ENCODE measurements at places on chromosomes 5 and 9.
A peak's percentile ranks its signal among the peaks of the same experiment; 100 is the strongest.

- DNase-seq = no peak
Observed at GRCh38 chr9:108681851-108682590, 173.8 kb downstream of the ACTL7B start.

- peak; percentile 25 for DNase-seq
Observed at GRCh38 chr9:95494022-95494415, 22.8 kb downstream of the PTCH1 start.

DNA sequence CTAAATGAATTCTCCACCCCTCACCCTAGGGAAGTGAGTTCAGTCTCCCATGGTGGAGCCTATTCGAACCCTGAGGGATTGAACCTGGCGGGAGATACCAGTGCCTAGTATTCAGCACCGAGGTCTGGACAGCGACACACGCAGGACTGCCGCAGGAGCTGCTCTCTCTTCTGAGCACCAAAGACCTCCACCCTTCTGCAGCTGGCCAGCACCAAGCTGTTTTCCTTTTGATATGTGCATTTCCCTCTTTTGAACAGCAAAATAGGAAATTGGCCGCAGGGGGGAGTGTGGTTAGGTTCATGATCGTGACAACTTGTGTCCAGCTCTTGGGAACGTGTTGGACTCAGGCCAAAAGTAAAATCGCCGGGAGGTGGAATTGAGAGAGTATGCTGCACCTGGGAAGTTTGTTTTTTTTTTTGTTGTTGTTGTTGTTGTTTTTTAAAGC, 1.2 kb upstream of the PCSK1 start:
- peak; percentile 15 for DNase-seq

- no peak for DNase-seq
Observed at GRCh38 chr9:694403-695154, 146.9 kb upstream of the DMRT1 start.

- no peak for DNase-seq
Observed at GRCh38 chr9:126677188-126678084, 63.7 kb downstream of the LMX1B start.

DNA sequence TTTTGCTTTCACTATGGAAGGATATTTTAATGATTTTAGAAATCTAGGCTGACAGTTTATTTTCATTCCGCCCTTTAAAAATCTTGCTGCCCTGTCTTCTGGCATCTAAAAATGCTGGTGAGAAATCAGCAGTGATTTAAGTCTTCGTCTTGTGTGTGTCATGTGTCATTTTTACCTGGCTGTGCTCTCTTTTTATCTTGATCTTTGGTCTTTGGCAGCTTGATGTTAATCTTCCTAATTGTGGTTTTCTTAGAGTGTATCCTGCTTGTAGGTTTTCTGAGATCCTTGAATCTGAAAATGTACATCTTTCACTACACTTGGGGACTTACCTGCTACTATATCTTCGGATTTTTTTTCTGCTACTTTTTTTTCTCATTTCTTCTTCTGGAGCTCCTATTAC, 11.9 kb upstream of the LPCAT1 start:
- DNase-seq = no peak

DNA sequence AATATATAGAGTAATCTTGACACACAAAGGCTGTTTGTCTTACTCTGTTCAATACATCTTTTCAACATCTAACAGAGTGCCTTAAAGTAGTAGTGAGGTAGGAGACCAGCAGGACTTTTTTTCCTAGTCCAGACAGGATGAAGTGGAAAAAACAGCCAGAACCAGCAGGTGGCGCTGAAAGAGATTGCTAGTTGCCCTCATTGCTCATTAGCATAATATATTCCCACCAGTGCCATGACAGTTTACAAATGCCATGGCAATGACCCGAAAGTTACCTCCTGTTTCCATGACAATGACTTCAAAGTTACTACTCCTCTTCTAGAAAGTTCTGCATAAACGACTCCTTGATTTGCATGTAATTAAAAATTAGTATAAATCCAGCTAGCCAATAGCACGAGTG, 387.4 kb downstream of the ACTL7B start:
- DNase-seq = no peak

- no peak for DNase-seq
Observed at GRCh38 chr5:1552521-1553255, 28.9 kb upstream of the LPCAT1 start.

GRCh38 chr9:118595719-118596305, 773.4 kb downstream of the BRINP1 start:
- no peak for DNase-seq

DNA sequence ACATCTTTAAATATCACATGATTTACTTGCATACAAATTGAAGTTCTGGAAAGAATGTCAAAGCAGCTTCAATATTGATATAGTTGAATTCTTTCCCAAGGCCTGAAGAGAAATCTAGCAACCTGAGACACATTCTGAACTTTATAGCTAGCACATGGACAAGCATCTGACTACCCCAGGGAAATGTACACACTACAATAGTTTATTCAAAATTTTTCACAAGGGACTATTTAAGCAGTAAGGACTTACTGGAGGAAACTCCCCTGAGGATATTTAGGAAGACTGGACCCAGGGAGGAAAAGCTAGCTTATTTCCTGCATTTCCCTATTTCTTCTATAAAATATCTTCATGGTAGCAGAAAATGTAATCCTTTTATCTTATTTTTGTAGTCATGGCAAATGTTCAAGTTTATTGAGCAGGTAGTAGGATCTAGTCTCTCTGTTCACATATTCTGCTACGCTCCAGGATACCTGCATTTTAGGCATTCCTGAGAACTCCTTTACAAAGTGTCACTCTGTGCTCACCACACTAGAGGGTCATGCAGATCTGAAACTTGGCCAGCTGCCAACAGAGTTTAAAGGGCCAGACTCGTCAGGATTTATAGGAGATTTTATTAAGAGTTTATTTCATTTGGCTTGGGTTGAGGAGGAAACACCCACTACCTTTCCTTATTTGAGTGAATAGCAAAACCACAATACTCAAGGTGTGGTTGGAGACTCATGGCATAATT, 348.4 kb upstream of the FTMT start:
- no peak for DNase-seq

DNA sequence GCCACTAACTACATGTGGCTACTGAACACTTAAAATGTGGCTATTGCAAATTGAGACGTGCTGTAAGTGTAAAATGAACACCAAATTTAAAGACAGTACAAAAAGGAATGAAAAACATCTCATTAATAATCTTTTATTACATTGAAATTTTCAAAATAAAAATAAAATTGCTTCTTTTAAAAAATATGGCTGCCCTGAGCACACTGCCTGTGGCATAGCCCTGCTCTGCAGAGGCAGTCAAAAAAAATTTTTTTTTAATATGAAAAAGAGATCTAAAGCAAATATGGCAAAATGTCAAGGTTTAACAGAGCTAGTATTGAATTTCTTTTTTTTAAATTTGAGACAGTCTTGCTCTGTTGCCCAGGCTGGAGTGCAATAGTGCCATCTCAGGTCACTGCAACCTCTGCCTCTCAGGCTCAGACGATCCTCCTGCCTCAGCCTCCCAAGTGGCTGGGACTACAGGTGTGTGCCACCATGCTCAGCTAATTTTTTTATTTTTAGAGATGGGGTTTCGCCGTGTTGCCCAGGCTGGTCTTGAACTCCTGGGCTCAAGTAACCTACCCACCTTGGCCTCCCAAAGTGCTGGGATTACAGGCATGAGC, 25.6 kb downstream of the CARNMT1 start:
- no peak for DNase-seq

- DNase-seq = peak; percentile 33
Observed at GRCh38 chr9:132241840-132242620, 80.2 kb downstream of the NTNG2 start.

DNA sequence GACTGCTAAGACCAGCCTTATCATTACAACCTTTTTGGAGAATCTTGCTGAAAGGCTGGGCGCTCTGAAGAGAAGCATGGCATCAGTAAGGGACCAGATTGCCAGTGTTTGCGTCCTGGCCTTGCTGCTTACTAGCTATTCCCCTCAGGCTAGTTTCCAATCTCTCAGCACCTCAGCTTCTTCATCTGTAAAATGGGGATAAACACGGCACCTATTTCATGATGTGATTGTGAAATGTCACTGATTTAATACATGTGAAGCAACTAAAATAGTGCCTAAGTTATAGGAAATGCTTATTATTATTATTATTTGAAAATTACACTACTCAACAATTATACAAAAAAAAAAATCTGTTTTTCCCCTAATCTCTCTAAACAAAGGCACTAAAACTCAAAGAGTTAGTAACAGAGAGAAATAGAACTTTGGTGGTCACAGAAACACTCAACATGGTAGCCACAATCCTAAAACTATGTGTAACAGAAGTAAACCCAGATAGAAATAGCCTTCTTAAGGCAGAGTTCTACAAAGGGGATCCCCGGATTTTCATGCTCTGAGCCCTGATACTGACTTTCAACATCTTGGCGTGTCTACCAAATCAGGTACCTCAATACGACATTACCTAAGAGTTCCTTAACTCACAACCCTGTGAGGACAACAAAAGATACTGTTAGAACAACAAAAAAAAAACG, 62.0 kb downstream of the ENC1 start:
- no peak for DNase-seq

DNA sequence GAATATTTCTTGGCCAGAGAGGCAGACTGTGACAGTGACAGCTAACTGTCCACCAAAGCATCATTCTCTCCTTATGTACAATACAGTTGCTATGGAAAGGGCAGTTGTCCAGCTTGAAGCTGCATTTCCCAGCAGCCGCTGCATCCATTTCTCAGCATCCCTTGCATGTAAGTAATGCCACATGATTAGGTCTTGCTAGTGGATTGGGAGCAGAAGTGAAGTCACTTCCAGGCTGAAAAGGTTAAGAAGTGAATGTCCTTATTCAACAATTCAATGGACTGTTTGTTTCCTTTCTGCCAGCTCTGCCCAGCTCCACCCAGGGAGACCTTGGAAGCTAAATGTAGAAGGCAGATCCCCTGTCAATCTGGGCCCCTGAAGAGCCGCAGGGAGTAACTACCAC, 26.1 kb upstream of the RETREG1 start:
- DNase-seq = no peak

GRCh38 chr5:135482381-135482933, 30.3 kb upstream of the TIFAB start:
- DNase-seq = no peak

DNA sequence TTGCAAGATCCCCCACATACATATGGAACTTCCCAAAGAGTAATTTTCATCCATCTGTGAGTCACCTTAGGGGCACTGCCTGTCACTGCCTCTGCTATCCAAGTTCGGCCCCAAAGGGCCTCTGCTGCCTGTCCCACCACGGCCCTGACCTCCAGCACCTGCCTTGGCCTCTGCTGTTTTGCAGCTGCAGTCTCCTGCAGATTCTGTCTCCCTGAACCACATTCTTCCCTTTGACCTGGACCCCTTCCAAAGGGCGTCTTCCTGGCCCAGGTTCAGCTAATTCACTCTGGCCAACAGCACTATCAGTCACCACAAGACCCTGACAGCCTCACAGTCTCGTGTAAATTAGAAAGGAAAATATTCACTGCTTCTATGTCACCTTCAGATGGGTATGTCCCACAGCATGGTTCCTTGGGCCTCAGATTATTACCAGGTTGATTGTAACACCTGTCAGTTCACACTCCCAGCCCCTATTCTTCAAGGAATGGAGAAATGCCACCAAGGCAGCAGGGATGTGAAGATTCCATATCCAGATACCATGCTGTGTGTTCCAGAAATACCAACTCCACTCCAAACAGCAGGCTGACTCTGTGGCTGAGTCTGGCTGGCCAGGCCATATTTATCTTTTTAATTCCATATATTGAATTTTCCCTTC, 479.3 kb downstream of the ARHGEF28 start:
- no peak for DNase-seq

- peak; percentile 72 for DNase-seq
Observed at GRCh38 chr9:131500939-131501541, 1.7 kb upstream of the POMT1 start.

DNA sequence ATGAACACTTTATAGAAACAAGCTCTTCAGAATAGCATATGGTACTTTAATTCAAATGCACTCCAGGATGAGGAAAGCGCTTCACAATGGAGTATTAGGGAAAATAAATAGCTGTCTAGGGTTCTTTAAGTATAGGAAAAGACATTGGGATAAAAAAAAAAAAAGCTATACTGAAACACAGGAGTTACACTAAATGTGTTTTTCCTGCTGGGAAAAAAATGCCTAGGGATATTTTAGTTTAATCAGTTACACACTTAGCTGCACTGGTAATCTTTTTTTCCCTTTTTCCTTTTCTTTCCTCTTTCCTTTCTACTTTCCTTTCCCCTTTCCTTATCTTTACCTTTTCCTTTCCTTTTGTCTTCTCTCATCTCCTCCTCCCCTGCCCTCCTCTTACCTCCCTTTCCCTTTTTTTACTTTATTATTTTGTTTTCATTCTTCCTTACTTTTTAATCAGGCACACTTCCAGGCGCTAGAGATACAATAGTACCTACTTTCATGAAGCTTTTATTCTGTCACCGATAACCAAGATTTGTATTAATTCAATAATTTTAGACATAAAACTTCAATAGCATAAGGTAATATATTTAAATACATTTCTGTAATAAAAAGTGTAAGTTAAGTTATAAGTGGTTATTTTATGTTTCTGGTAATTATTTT, 758.7 kb downstream of the CDH18 start:
- DNase-seq = no peak

DNA sequence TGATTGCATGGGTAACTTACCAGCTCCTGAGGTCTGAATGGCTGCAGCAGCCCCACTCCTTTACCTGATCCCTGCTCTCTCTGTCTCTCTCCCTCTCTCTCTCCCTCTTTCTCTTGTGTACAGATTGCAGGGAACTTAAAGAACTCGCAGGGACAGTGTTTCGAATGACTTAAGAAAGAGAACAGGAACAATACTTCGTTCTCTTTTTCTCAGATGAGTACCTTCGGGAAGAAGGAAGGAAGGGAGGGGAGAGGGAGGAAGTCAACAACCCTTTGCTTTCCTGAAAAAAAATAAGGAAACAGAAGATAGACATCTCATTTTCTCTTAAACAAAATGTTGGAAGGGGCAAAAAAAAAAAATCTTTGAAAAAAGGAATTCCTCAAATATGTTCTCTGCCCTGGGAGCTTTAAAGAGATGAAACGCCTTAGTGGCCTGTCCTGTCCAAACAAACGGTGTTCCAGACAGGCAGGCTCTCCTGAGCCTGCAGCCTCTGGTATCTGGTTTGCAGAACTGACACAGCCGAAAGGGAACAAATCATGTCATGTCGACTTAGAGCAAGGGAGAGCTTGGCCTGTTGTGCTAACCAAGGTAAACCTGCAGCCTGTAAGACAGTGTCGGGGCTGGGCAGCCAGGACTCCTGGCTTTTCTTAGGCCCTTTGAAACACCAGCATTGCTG, at the start of gene ZNF366:
Gene ZNF366, minus strand, starts transcription at position 180 of the 676 bp plus-strand sequence. CDS start 45,914 bp downstream, outside the sequence.
- no peak for DNase-seq

DNA sequence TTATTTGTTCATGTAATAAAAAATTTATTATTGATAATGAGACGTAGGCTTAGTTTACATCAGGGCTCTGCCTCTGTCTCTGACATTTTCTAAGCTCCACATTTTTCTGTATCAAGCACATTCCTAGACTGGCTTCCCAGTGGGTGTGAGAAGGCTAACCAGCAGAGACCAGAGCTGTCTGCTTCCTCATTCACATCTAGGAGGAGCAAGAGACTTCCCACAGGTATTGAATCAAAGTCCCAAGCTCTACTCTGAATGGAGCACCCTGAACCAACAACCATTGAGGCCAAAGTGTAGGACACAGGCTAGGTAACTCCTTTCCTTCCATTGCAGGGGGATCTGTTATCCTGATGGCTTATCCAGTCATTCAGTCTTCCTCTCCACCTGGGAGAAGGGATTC, 72.4 kb downstream of the PARP8 start:
- DNase-seq = no peak

All from stimulated activated naive CD8-positive, alpha-beta T cell treated with anti-CD3 and anti-CD28 coated beads, Interleukin-15, amount 100 ng/mL, for 72 hours (primary cell).